ENCODE measurements at places on chromosomes 13 and 19. TPM values are rescaled to one million over a fixed set of nuclear protein-coding genes. Genes with fewer than 3 reads are reported as not detected.
A peak's percentile ranks its signal among the peaks of the same experiment; 100 is the strongest.

GRCh38 chr13:27203186-27203585 is 31.6 kb upstream of the USP12 start:
- no peak for ATAC-seq

DNA sequence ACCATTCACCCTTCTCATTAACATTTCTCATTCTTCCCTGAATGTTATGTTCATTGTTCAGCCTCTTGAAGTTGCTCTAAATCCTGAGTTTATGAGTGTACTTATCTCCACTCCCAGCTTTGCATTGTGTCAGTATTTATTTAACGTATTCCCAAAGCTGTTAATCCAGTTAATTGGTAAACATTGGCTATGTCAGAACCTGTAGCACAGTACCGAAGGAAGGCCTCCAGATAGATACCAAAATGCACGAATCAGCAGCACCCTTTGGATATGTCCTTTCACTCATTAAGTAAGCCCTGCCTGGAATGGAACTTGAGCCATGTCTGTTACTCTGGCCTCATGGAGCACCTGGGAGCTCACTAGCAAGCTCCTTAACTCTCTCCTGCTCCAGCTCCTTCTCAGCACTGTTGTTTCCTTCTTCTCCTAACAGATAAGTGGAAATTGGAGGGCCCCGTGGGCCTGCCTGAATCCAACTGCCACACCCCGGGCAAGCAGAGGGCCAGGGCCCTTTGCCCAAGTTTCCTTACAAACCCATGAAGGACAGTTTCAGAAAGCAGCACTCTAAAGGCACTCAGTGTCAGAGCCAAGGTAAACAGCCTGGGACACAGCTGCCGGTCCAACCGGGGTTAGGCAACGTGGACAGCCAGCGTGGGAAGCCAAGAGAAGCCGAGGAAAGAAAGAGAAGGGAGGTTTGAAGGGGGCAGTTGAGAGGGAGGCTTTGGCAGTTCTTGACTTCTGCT is 155.0 kb upstream of the SERP2 start:
- peak; percentile 85 for ATAC-seq

DNA sequence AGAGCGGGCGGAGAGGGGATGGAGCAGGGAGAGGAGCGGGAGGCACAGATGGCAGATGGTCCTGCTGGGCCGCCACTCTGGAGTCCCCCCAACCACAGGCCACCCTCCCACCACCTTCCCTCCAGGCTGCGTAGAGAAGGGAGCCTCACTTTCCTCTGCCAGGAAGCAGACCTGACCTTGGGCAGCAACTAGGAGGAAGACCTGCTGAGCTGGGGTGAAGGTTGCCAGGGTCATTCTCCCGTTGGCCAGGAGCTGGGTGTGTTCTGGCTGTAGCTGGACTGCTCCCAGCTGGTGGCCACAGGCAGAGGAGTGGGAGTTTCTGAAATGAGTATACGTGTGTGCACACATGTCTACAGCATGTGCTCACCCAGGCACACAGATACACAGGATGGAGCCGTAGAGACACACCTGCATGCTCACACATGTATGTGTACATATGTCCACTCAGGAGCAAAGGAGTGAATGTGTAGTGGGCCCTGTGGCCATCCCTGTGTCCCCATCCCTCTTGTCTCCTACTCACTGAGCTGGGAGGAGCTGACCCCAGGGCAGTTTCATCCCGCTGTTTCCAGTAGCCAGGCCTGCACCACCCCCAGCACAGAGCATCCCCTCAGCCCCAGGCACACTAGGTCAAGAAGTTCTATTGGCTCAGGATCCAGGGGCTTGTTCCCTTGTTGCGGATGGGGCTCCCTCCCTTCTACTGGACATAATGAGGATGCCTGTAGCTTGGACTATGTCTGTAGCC is 53.0 kb downstream of the CHST8 start:
- no peak for ATAC-seq

DNA sequence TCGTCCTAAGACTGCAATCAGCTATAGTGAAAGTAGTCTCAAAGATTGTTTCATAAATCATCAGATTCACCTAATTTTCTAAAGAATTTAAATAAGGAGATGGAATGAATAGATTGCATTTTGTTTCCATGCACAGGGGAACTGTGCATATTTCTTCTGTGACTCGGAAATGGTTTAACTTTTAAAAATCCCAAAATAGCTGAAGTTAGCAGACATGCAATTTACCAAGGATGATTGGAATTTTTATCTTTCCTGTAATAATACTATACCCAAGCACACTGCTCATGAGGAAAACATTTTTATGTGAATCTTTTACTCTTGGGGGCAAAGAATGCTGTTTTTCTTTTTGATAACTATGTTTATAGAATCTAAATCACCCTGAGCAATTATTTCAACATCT is 15.0 kb upstream of the LMO7 start:
- no peak for ATAC-seq

DNA sequence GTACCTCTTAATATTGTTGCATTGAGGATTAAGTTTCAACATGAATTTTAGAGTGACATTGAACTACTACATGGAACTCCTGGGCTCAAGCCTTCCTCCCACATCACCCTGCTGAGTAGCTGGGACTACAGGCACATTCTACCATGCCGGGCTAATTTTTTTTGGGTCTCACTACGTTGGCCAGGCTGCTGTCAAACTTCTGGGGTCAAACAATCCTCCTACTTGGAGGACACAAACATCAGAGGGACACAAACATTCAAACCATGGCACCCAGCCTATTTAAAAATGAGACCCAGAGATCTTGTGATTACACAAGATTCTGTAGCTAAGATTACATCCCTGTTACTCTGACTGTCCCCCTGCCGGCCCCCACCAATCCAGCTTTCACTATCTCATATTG is 180.9 kb downstream of the KCNRG start:
- no peak for ATAC-seq

GRCh38 chr13:21434588-21434987 is 24.5 kb downstream of the ZDHHC20 start:
- ATAC-seq: peak; percentile 58

DNA sequence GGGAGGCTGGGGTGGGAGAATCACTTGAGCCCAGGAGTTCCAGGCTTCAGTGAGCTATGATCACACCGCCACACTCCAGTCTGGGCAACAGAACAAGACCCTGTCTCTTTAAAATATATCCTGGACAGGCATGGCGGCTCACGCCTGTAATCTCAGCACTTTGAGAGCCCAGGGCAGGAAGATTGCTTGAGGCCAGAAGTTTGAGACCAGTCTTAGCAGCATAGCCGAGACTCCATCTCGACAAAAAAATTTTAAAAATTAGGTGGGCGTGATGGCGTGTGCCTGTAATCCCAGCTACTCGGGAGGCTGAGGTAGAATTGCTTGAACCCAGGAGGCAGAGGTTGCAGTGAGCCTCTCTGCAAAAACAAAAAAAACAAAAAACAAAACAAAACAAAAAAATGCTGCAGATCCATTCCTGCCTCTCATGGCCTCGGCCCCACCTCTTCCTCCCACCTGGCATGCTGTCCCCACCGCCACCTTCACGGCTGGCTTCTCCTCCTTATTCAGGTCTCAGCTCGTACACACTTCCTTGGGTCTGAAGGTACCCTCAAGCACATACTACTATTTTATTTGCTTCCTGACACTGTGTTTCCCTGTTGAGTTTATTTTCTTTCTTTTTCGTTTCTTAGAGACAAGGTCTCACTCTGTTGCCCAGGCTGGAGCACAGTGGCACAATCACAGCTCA is 5.3 kb downstream of the RFX1 start:
- ATAC-seq: no peak

- ATAC-seq: no peak
These were observed 494 bp upstream of the KLK14 start for GRCh38 chr19:51083181-51083580.

GRCh38 chr19:44900328-44901244 is 5.0 kb upstream of the APOE start:
- ATAC-seq: no peak

DNA sequence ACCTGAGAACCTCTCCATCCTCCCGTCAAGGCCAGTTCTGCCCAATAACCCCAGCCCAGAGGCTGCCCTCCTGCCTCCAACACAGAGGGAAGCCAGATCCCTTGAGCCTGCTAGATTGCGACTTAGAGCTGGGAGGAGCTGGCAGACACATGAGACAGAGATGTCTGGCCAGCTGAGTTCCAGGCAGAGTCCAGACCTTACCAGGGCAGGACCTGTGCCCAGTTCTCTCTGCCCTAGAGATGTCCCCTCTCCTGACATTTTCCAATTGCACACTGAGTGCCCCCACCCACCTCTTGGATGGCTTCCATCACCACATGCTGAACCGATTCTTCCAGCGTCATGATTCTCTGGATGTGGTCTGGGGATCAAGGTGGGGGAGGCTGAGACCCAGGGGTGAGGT is 3.0 kb downstream of the HOOK2 start:
- ATAC-seq: no peak

DNA sequence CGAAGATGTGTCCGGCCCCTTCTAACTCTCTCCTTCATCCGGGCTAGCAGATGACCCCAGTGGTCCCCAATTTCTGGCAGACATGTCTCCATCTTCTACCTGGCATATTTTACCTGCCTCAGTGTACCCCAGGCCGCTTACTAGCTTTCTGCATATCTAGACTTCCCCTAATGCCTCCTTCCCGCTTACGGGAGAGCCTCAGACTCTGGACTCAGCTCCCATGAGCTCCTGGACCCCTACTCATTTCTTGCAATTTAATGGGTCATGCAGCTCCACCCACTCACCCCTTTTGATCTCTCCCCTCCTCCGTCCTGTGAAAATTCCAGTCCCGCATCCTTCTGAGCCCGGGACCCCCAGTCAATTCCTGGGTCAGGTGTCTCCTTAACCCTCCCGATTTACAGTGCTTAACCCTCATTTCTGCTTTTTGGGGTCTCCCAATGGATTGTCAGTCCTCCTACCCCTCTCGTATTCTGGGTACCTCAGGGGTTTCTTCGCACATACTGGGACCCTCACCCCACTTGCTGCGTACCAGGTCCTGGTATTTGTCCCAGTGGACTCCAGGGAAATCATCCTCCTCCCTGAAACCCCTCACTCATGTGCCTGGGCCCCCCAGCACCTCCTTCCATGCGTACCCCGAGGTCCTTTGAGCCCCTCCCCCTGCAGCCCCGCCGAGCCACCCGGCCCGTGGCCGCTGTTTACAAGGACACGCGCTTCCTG is 500 bp upstream of the JUNB start:
- ATAC-seq: no peak

DNA sequence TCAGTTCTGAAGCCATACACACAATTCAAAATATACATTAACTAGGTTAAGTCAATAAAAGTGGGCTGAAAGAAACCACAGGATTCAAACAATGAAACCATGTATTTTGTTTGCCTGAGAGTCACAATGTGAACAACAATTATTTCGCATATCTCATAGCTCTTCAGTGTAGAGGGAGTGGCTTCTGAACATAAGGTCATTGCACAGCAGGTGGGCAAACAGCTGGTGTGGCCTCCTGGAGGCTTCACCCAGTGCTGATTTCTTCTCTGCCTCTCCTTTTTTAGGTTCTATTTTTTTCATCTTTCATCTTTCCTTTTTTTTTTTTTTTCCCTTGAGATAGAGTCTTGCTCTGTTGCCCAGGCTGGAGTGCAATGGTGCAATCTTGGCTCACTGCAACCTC is 40.4 kb upstream of the ZNF254 start:
- ATAC-seq: no peak

DNA sequence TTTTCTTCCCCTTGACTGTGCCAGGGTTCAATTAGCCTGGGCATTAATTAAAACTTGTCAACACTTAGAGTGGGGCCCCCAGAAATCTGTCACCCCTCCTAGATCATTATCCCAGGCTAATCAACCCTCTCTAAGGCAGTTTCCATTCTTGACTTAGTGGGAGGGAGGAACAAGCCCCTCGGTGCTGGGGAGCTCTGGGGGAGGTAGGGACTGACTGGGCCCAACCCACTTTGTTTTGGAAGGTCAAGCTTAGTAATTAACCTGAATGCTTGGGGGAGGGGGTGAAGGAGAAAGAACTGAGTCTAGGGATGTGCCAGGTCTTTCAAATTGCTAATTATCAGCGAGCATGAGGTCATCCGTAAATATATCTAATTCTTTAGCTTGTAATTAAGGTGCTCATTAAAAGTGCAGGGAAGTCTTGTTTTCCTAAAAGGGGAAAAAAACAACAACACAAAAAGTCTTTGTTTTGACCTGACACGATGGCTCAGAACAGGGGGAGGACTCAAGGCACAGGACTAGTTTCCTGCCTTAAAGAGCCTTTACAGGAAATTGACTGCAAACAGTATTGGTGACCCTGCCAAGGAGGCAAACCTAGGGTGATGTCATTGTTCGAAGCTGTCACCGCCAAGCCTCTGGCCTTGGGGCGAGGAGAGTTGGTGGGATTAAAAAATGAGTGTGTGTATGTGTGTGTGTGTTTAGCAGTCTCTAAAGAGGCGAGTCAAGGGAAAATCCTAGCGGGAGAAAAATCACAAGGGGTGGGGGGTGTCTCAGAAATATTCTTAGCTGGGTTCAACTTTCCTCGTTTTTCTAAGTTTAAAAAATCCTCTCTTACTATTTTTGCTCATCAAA is 19.4 kb downstream of the ACTN4 start:
- ATAC-seq: peak; percentile 70

GRCh38 chr13:95381212-95381527 is 79.9 kb upstream of the ABCC4 start:
- no peak for ATAC-seq

- ATAC-seq: no peak
These were observed 870 bp downstream of the SPIB start for GRCh38 chr19:50419580-50420035.

DNA sequence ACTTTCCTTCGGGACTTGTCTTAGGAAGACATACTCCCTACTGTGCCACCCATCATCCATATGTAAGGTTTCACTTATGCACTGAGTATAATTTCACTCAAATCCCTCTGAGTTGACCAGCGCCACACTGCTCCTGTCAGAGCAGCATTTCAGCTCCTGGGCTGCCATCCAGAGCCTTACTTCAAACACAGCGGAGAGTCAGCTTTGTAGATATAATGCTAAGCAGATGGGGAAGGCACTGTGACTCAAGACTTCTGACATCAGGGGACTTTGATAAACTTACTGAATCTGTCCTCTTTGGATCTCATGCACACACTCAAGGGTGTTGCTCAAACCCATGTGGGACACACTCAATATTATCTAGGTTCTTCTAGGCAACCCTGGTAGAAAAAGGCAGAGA is 34.9 kb downstream of the DOCK9 start:
- no peak for ATAC-seq

DNA sequence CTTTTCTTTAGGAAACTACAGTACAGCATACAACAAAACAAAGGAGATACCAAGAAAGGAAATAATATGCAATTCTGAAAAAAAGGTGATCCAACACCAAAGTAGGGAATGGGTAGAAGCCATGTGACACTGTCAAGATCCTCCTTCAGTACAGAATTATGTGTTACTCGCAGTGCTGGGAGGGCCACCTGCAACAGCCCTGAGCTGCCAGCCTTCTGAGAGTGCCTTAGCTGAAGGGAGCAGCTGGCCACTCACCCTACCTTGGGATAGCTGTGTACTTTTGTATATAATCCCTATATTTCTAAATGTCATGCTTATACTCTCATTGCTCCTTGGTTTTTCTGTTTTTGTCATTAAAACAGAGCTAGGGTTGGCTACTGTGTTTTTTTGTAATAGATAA is 1518.2 kb upstream of the PCDH20 start:
- ATAC-seq: no peak

- ATAC-seq: no peak
These were observed 392.8 kb upstream of the MIR17HG start for GRCh38 chr13:90954605-90955195.

KLK6 gene
- total RNA-seq: 106 TPM

FPR2 gene
- 0.36 TPM for total RNA-seq

NLRP11 gene
- not detected for total RNA-seq

ZNF69 gene
- 0.64 TPM for total RNA-seq

SLC8A2 gene
- 0.12 TPM for total RNA-seq
